WERI-Rb-1 (cell line): ENCODE measurements at places on chromosomes 1 and 21.

DNA sequence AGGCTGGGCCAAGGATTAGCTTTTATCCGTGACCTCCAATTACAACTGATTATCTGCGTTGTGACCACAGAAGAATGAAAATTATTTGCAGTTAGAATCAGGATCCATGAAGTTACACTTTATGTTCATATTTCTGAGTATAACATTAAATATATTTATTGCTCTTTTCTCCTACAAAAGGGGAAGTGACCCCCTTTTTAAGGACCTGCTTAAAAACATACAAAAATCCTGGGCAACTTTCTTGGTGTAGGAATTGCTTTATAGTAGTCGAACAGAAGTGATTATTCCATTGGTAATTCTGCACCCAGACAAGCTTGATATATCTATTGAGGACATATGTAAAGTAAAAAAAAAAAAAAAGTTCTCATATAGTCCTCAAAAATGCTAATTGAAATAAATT is 208.7 kb downstream of the MRPL39 start:
- no peak for DNase-seq

DNA sequence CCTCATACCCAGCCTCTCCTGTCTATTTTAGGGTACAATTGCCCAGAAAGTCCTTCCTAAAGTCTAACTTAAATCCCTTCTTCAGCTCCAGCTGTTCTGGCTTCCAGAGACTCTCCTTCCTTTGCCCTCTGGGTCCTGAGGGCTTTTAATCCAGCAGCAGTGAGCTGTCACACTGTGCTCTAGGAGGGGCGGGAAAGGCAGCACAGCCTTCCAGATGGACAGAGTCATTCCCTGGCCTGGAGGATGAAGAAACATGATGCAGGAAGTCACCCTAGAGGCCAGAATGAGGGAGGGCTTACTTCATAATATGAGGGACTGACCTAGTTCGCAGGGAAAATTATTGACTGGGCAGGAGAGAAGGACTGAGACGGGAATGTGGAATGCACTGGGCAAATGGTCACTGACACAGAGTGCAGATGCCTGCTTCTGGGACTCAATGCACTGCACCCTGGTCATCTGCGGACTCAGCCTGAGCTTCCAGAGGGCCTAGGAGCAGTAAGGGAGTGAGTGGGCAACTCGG is 1.3 kb downstream of the SH2D2A start:
- DNase-seq = peak; percentile 97

DNA sequence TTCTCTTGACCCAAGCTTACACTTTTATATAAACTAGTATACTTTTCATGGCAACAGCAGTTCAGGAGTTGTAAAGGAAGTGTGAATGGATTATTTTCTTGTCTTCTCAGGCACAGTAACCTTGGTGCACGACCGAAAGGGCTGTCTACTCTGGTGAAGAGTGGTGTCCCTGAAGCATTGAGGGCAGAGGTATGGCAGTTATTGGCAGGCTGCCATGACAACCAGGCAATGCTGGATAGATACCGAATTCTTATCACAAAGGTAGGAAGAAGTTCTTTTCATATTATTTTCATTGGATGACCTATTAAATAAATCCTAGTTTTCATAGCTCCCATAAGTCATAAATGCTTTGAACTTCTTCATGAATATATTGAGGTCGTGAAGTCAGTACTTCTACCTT is 53.9 kb upstream of the GPR52 start:
- DNase-seq = no peak

GRCh38 chr1:182699393-182700350 is 15.3 kb upstream of the RGS8 start:
- DNase-seq = peak; percentile 38

DNA sequence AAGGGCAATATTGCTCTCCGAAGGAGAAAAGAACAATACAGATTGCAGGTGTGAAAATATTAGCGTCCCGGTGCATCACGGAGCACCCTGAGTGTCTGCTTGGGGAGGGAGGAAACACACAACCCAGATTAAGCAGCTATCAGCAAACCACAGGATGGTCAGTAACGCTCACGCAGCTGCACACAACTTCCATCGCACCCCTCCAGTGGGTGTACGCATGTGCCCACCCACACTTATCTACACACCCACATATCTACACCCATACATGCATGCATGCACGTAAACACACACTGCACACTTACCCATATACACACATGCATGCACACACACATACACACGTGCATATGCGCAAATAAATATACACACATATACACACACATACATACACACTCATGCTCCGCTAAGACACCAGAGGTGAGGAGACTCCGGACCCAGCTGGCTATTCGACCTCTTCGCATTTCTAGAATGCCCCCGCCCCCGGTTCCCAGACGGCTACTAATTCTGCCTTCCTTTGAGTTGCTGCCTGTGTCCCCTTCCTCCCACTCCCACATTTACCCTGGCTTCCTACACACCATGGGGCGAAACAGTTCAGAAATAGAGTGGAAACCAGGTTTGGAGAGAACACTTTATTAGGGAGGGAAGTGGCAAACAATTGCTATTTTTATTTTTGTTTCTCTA is 26.2 kb downstream of the ITPKB start:
- no peak for DNase-seq
